ENCODE measurements at places on chromosomes 5 and 9.

DNA sequence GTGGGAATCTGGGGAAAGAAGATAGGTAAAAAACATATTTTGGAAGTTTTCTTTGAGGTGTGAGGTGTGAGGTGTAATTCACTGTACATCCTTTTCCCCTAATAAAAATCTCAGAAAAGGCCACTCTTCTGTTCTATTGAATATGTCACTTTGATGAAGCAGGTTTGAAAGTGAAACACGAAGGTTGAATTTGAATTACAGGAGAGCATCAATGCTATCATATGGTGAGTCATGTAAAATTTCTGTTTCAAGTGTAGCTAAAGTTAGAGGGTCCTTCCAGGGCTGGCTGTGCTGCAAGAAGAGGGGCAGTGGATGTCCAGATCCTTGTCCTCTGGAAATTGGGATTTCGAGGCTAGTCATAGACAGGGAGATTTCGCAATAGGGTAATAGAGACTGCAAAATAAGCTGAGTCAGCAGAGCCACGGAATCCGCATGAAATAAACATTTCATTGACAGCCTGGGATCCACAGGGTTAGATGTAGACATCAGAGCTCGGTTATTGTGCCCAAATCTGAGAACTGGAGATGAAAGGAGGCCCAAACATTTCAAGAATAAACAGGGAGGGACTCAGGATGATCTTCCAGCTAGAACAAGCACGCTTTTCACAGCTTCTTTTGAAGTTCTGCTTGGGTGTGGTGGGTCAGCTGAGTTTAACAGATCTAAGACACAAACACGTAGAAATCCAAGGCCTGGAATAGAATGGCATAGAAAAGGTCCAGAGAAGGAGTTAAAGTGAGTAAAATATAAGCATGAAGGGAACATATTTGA lies 194.4 kb upstream of the CDKN2B start:
- DNase-seq = no peak

DNA sequence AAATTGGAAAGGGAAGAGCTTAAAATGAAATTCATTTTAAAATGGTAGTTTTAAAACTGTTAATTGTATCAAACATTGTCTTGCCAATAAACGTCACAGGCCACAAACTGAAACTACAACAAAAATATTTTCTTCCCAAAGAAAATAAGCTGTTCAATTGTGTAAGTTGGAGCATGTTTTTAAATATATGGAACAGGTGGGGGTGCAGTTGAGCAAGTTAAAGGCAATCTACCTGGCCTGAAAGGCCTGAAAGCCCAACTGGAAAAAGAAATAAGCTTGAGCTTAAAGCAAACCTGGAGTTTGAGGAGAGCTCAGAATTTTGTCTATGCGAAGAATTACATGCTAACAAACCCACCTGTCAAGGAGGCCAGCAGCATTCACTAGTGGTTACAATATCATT lies 439.5 kb downstream of the ACTL7B start:
- DNase-seq = no peak

GRCh38 chr5:176886336-176887251 lies 12.6 kb downstream of the HK3 start:
- DNase-seq = no peak

GRCh38 chr5:77321793-77322394 lies 111.4 kb downstream of the PDE8B start:
- DNase-seq = no peak

- DNase-seq = no peak
Observed at GRCh38 chr9:33659921-33660320, 135.4 kb upstream of the PRSS3 start.
